A375 (cell line): ENCODE measurements at places on chromosomes 2 and 18. TPM values are rescaled to one million over a fixed set of nuclear protein-coding genes. Genes with fewer than 3 reads are reported as not detected.

Gene GPAT2
- total RNA-seq: not detected in 2 replicates

Gene ARL5A
- 41.8 and 50.9 TPM in 2 replicates for total RNA-seq

Gene GDF7
- 0.04 and 0.11 TPM in 2 replicates for total RNA-seq

Gene TMEM37
- not detected in 2 replicates for total RNA-seq

Gene NIFK
- total RNA-seq: 50.3 and 66.5 TPM in 2 replicates

Gene IL1B
- total RNA-seq: 11.6 and 13.3 TPM in 2 replicates

Gene PNO1
- 56.6 and 61.3 TPM in 2 replicates for total RNA-seq

Gene ZSCAN30
- total RNA-seq: 5.1 and 7.4 TPM in 2 replicates

Gene TET3
- 9.0 and 10.4 TPM in 2 replicates for total RNA-seq

Gene CRYGC
- total RNA-seq: not detected in 2 replicates

Gene GPR39
- total RNA-seq: 4.0 and 7.0 TPM in 2 replicates

Gene CCL20
- total RNA-seq: 1.3 TPM in 1 of 2 replicates, not detected in the other

Gene CDK5R2
- 0.03 TPM in 1 of 2 replicates, not detected in the other for total RNA-seq

Gene DSG1
- total RNA-seq: not detected in 2 replicates

Gene REV1
- 17.8 and 21.2 TPM in 2 replicates for total RNA-seq

Gene HOXD9
- 5.4 and 5.7 TPM in 2 replicates for total RNA-seq

Gene TBR1
- not detected in 2 replicates for total RNA-seq

Gene LIMS3
- total RNA-seq: 0.11 TPM in 1 of 2 replicates, not detected in the other

Gene ABCG8
- total RNA-seq: not detected in 2 replicates

Gene KIDINS220
- 22.6 and 32.7 TPM in 2 replicates for total RNA-seq

Gene SALL3
- total RNA-seq: not detected in 2 replicates

Gene HOXD13
- 5.3 and 7.1 TPM in 2 replicates for total RNA-seq

Gene CERS6
- total RNA-seq: 4.0 and 4.3 TPM in 2 replicates
